ENCODE measurements at places on chromosomes 11 and 22.

- DNase-seq: no peak
These were observed 720.1 kb downstream of the DLG2 start for GRCh38 chr11:84906995-84907394.

GRCh38 chr22:42929838-42930155, 72.7 kb upstream of the ARFGAP3 start:
- DNase-seq: no peak

DNA sequence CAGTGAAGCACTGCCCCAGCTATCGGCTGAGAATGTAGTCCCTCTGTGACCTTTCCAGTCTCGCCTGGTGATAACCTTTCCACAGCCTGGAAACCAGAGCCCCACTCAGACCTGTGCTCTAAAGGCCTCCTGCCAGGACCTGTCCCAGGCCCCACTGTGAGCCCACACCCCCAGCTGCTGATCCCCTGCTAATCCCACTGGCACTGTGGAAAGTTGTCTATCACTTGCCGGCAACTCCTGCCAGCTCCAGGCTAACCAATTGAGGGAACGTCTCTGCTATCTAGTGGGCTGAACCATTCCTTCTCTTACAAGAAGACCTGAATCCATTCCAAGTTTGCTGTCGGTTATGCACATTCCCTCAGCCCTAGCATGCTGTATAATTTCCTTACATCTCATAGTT, 328.2 kb downstream of the FAM181B start:
- no peak for DNase-seq

DNA sequence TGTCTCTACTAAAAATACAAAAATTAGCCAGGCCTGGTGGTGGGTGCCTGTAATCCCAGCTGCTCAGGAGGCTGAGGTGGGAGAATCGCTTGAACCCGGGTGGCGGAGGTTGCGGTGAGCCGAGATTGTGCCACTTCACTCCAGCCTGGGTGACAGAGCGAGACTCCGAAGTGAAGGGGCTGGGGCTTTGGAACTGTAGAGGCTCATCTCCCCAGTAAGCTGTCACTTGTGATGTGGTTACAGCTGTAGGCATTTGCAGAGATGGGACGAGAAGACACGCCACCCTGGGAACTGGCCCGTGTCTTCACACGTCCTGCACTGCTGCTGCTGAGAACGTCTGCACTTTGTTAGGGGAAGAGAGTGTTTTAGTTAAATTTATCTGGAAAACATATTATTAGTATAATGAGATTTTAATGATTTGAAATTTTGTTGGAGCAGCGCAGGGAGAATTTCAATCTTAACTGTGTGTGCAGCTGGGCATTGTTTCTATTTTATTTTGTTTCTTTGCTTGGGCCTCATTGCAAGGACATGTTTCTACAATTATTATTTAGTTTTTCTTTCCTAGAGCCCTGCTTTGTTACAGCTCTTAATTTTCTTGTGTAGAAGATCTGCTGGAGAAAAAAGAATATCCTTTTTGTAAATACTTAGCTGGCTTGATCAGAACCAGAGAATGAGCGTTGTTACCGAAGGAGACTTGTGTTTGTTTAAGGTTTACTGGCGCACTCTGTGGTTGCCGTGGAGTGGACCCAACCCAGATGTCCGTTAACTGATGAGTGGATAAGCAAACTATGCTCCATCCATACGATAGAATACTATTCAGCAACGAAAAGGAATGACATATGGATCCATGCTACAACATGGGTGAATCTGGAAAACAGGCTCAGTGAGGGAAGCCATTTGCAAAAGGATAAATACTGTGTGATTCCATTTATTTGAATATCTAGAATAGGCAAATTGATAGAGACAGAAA, 18.4 kb downstream of the PARVB start:
- no peak for DNase-seq

- no peak for DNase-seq
These were observed 90.9 kb downstream of the MICAL2 start for GRCh38 chr11:12200991-12201985.

- no peak for DNase-seq
These were observed 48.4 kb downstream of the DBX1 start for GRCh38 chr11:20111871-20112270.

- DNase-seq: no peak
These were observed 37.4 kb downstream of the PRR5L start for GRCh38 chr11:36333468-36333867.

DNA sequence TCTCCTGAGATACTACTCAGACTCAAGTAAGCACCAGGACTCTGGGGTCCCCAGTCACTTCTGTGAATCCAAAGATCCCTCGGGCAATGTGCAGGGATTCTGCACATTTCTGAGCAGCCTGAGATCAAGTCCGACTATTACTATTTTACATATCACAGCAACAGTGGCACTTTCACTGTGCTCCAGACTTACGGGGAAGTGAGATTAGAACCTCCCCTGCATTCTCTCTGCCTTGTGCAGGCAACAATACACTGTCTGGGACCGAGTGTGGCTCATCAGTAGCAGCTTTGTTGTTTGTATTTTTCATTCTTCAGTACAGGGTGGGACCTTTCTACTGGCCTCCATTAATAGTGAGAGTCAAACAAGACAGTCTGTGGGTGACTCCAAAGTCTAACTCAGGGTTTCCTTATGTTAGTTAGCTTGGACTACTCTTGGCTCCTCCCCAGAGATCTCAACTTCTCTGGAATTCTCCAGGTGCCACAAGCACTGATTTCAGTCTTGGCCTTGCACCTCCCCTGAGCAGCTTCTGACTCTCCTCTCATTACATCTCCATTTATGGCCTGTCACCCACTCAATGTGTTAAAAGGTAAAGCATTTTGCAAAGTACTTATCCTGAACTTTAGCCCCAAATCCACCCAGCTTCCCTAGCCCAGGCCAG, 76.2 kb upstream of the TOP3B start:
- DNase-seq: no peak

Measured in progenitor cell of endocrine pancreas (in vitro differentiated cells).